GM04504 (cell line): ENCODE measurements at places on chromosomes 13 and 19.
A peak's percentile ranks its signal among the peaks of the same experiment; 100 is the strongest.

GRCh38 chr13:31908696-31909411, 122.7 kb upstream of the FRY start:
- DNase-seq, result no peak

GRCh38 chr13:103033999-103034398, 32.2 kb downstream of the SLC10A2 start:
- DNase-seq, result no peak

DNA sequence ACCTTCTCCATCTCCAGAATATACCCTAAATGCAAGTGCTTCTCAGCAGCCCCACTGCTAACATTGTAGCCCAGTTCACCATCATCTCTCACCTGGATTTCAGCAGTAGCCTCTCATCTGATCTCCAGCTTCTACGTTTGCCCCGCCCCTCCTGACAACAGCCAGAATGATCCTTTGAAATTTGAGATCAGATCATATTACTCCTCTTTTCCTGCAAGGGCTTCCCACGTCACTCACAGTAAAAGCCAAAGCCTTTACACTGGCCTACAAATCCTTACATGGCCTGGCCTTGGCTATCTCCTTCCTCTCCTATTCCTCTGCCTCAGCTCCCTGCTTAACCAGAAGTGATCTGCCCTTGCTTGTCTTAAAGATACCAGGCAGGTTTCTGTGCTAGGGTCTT, 94.3 kb upstream of the NBEA start:
- no peak for DNase-seq

- DNase-seq, result no peak
Measured at GRCh38 chr13:38688674-38689073, 1.8 kb downstream of the FREM2 start.

DNA sequence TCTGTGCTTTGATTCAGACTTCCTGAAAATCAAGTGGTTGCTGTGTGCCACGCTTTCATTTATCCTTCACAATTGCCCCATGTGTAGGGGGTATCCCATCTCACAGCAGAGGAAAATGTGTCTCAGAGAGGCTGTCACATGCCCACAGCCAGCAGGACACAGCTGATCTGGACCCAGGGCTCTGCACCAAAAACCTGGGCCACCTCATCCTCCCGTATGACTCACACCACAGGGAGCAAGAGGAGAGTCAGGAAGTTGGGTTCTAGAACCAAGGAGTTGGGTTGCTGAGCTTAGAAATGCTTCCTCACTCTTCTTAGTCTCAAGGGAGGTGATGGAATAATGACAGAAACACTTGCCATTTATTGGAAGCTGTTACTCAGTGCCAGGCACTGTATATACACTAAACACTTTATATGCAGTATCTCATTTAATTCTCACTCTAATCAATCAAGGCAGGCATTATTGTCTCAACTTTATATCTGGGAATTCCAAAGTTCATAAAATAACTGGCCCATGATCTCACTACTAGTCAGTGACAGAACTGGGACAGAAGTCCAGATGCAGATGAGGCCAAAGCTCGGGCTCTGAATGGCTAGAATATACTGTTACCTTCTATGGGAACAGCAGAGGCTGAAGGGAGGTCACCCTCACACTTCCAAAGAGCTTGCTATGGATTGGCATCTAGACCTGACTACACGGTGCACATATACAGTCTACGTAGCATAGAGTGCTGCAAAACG, 47.7 kb upstream of the ATP12A start:
- no peak for DNase-seq

- no peak for DNase-seq
Measured at GRCh38 chr13:95620030-95620824, 24.3 kb downstream of the DZIP1 start.

- DNase-seq, result no peak
Measured at GRCh38 chr13:35818633-35819067, 312.5 kb downstream of the DCLK1 start.

GRCh38 chr19:4773047-4773640, 18.4 kb upstream of the FEM1A start:
- no peak for DNase-seq

DNA sequence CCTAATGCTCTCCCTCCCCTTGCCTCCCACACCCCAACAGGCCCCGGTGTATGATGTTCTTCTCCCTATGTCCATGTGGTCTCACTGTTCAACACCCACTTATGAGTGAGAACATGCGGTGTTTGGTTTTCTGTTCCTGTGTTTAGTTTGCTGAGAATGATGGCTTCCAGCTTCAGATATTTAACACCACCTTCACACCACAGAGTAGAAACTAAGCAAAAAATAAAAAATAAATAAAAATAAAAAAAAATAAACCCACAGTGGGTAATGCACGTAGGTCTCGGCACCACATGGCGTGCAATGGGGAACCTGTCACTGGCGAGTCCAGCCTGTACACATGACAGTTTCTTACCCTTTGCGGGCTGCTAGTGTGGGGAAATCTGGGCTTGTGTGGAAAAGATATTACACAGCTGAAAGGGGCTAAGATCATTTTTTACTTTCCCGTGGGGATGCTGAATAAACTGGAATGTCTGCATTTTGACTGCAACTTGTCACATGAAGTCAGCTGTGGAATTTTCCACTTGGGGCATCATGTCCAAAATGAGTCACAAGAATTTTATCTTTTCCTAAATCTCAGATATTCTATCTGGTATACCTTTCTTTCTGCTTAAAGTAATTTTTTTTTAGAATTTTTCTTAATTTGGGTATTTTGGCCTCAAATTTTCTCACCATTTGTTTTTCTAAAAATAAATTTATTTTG, 170.5 kb downstream of the IRS2 start:
- no peak for DNase-seq

- DNase-seq, result no peak
Measured at GRCh38 chr13:32647926-32648325, 61.7 kb downstream of the PDS5B start.

- no peak for DNase-seq
Measured at GRCh38 chr13:32136061-32136460, 104.5 kb downstream of the FRY start.

- DNase-seq, result no peak
Measured at GRCh38 chr19:16591803-16592556, 19.8 kb upstream of the SLC35E1 start.

DNA sequence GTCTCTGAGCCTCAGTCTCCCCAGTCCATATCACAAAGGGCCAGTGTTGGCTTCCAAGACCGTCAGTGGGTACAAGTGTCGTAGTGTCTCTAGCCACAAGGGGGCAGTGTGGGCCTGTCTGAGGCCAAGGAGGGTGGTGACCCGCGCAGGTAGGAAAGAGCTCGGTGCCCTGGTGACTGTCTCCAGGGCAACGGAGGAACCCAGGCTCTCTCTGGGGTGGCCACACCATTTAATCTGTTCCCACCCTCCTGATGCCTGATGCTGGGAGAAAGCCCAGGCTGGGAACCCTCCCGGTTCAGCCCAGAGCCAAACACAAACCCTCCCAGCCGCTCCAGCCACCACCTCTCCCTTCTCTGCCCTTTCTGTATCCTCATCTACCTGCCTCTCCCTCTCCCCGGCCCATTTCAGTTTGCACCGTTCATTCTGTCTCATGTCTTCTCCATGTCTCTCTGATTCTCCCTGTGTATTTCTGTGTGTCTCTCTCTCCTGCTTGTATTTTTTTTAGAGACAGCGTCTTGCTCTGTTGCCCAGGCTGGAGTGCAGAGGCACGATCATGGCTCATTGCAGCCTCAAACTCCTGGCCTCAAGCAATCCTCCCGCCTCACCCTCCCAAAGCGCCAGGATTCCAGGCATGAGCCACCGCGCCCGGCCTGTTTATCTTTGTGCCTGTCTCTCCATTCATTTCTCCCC, 17.5 kb upstream of the MEIS3 start:
- DNase-seq, result no peak

GRCh38 chr19:50536662-50537305, 23.1 kb upstream of the ASPDH start:
- no peak for DNase-seq

- no peak for DNase-seq
Measured at GRCh38 chr13:36917311-36917710, 2.7 kb downstream of the SMAD9 start.

- no peak for DNase-seq
Measured at GRCh38 chr19:49201042-49201441, 43.5 kb downstream of the TRPM4 start.

GRCh38 chr19:38720559-38721236, 23.6 kb downstream of the CAPN12 start:
- DNase-seq, result no peak

DNA sequence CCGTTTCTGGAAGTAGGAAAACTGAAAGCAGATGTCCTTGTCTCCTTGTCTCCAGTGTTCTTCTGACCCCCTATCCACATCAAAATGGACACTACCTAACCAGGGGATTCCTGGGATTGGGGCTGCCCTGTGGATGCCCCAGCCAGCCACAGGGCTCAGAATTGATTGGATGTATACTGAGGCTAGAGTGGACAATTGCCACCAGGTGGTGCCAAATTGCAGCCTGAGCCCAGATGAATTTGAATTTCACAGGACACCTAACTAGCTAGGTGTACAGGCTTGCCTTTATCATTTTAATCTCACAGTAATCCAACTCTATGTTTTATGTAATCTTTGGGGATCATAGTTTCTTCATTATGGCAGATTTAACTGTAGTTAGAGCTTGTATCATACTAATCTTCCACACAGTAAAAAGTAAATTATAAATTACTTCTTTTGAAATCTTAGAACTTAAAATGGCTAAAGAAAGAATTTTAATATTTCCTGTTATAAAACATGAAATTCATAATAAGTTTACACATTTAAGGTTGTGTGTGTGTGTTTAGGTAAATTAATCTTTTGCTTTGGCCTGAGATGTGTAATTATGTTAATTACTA, 58.0 kb downstream of the PIBF1 start:
- DNase-seq, result peak; percentile 23

- DNase-seq, result no peak
Measured at GRCh38 chr19:4597975-4598671, 38.6 kb upstream of the SEMA6B start.

GRCh38 chr13:98581971-98582702, 5.2 kb upstream of the STK24 start:
- DNase-seq, result no peak

DNA sequence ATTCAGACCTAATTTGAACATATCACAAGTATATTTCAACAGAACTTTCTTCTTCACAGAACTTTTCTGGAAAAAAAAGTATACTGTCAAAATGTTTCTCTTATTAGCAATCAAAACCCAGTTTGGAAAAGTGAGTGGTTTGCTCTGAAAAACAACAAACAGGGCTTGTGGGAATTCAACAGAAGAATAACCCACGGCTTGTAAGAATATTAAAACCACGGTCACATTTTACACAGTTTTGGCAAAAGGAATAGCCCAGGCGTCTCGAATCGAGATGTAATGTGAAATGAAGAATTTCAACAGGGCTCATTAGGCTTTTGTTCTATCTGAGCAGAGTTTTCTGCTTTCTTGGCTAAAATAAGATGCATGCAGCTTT, 70.7 kb downstream of the COL4A2 start:
- DNase-seq, result no peak

- DNase-seq, result no peak
Measured at GRCh38 chr13:94706843-94707399, 5.4 kb downstream of the SOX21 start.

DNA sequence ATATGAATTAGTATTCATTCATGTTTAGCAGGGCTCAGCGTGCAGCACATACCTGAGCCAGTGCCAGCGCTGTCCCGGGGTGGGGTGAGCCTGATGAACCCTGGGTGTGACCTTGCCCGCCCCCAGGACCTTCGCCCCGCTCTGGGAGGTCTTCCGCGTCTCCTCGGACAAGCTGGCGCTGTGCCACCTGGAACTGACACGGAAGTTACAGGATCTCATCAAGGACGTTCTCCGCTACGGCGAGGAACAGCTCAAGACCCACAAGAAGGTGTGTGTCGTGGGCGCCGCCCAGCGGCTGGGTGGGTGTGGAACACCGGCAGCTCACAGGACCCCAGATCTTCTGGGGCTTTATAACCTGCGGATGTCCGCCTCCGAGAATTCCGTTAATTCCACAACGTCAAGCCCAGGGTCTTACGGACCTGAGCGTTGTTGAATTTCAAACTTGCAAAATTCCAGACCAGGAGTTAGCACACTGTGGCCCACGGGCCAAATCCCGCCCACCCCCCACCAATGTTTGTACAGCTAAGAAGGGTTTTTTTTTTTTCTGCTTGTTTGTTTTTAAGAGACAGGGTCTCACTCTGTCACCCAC, 15.4 kb downstream of the FCHO1 start:
- DNase-seq, result peak; percentile 44

GRCh38 chr19:41025411-41025810, 34.3 kb downstream of the CYP2B6 start:
- DNase-seq, result no peak

DNA sequence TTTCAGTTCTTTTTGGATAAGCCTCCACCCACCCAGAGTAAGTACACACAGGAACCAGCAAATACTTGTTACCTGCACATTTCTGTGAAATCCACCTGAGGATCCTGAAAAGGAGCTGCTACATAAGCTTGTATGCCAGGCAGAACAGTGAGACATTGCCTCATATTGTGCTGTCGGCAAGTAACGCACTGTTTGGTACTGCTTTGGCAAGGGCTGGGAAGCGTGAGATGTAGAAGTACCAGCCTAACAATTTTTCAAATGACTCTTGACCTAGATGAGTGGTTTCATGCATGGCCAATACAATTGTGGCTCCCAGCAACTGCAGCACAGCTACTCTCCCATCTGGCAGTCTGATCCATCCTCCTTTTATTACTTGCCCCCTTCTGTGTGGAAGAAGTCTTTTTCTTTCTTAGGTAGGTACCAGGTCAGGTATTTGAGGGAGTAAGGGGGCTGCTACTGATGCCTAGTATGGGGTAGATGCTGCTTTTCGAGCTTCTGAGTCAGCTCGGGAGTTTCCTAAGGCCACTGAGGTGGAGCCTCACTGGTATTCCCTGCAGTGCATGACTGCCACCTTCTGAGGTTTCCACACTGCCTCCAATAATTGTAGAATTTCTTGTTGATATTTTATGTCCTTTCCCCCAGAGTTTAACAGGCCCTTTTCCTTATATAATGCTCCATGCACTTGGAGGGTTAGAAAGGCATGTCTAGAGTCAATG, 52.2 kb downstream of the ZNF737 start:
- no peak for DNase-seq

DNA sequence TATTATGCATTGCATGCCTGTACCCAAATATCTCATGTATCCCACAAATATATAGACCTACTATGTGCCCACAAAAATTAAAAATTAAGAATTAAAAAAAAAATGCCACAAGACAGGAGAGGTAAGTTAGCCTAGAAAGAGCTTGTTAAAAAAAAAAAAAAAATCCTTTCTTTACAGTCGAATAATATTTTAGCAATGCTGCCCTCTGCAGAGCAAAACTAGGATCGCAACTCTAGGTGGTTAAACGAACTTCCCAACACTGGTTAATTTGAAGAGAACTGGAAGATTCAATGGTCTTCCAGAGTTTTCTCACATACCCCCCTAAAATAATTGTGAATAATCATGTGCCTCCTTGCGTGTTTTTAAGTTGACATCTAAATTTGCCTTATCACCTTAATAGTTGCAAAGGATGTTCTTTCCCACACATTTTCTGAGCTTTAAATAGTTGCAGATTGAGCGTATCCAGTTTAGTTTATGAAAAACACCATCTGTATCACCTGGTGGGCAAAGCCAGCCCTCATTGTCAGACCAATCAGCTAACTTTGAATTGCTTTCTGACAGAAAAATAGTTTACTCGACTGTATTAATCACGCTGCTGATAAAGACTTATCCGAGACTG, 47.4 kb upstream of the RCBTB2 start:
- DNase-seq, result peak; percentile 34
